ENCODE measurements at places on chromosomes 1 and 21. TPM values are rescaled to one million over a fixed set of nuclear protein-coding genes. Genes with fewer than 3 reads are reported as not detected.

DNA sequence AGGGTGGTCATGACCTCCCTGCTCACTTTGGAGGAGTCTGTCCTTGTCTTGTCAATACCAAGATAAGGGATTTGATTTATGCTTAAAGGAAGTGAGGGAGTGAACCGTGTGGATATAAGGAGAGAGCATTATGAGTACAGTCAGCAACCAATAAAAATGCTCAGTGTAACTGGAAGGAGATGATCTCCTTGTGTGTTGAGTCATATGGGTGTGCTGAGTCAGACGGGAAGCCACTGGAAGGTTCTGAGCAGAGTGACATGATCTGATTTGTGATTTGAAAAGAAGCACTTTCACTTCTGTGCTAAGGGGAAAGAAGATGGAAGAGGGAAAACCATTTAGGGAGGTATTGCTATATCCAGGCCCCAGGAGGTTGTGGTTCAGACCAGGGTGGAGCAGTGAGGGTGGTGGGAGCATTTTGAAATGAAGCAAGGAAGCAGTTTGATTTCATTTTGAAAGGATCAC lies 2.5 kb upstream of the BCL10 start:
- DNase-seq: peak; percentile 51

TGFB2 gene
- not detected for total RNA-seq

DNA sequence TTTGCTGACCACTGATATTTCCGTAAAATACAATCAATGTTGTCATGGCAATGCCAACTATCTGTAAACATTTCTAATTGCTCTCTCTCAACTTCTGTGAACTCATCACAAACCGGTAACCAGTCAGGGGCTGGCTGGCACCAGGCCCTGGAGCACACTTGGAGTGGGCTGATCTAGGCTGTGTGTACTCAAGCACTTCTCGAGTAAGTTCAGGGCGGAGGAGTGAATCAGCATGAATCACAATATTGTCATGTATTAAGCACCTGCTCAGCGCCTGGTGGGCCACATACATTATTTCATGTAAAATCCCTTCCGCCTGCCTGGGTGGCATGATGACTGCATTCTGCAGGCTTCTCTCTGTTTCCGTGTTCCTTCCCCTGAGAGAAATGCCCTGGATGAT lies 212.4 kb downstream of the FOXD2 start:
- no peak for DNase-seq

- no peak for DNase-seq
Observed at GRCh38 chr1:111191496-111191895, 8.9 kb downstream of the DENND2D start.

DNA sequence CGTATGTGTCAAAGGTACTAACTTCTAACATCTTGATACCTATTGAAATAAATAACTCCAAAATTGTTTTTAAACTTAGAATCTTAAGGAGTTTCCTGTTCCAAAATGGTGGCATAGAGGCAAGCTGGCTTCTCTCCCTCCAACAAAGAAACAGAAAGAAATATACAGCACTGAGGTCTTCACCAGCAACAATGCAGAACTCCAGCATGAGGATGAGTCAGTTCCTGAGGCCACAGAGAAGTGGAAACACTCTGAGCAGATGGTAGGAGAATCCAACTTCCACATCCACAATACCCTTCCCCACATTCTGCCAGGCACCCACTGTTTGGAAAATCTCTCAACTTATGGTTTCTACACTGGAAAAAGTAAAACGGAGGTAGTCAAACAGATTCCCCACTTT lies 12.2 kb upstream of the PPIH start:
- DNase-seq: no peak

- DNase-seq: no peak
Observed at GRCh38 chr1:158003406-158003800, 10.0 kb downstream of the KIRREL1 start.

CRYAA gene
- total RNA-seq: not detected

NTNG1 gene
- total RNA-seq: not detected

DNA sequence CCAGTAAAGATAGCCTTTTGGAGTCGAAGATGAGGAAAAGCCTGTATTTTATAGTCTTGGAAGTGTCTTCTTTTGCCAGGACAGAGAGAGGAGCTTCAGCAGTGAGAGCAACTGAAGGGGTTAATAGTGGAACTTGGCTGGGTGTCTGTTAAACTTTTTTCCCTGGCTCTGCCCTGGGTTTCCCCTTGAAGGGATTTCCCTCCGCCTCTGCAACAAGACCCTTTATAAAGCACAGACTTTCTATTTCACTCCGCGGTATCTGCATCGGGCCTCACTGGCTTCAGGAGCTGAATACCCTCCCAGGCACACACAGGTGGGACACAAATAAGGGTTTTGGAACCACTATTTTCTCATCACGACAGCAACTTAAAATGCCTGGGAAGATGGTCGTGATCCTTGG lies at the start of gene VCAM1:
TSS of gene VCAM1 (plus strand) at position 253 of the 400 bp plus-strand sequence. CDS start at position 372, 119 bp downstream.
- no peak for DNase-seq

DNA sequence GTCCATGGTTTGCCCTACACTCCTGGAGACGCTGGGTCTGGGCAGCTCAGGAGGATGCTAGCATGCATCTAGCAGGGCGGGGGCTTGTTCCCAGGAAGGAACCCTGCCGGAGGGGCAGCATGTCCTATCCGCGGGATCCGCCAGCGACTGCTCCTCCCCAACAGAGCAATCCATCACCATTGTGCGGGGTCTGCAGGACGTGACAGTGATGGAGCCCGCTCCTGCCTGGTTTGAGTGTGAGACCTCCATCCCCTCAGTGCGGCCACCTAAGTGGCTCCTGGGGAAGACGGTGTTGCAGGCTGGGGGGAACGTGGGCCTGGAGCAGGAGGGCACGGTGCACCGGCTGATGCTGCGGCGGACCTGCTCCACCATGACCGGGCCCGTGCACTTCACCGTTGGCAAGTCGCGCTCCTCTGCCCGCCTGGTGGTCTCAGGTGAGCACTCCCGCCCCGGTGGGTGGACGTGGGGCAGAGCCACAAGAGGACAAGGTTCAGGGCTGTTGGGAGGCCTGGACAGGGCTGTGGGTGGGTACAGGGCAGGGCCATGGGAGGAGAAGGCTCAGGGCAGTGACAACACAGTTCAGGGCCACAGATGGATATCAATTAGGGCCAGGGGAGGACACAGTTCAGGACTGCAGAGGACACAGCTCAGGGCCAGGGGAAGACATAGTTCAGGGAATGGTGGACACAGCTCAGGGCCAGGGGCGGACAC lies 71.3 kb downstream of the OBSCN start:
- peak; percentile 15 for DNase-seq

CAMK2N1 gene
- total RNA-seq: 0.88 TPM

DNA sequence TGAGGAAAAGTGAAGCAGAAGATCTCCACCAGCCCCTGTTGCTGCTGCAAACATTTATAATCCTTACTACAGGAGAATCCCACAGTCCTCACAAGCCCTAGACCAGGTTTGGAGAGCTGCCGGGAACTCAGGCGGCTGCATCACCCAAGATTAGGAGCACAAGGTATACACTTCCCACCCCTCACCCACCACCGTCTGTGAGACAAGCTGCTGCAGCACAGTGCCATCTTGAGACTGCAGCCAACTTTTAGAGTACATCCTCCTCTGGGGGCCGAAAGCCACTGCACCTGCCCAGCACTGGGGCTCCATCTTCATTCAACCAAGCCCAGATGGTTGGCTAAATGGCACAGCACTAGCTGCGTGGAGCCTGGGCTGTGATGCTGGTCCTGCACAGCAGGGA lies 13.8 kb downstream of the OLFML3 start:
- no peak for DNase-seq

DNA sequence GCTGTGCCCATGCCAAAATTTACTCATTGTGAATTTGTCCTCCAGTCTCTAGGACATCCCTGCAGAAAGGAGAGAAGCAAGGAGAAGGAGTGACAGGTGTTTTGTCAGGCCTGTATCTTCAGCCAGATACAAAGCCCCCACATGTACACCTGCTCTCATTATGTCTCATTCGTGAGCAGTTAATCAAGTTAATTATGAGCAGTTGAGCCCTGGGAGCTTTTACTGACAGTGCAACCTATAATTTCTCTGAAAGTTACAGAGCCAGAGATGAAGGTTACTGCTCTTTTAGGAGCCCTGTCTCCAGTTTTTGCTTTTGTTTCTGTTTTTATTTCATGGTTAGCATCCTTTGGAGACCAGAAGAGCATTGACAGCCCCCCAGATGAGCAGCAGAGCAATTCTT lies 5.0 kb upstream of the ILDR2 start:
- DNase-seq: no peak

GRCh38 chr1:146016891-146017290 lies 4.6 kb downstream of the HJV start:
- no peak for DNase-seq

- DNase-seq: peak; percentile 19
Observed at GRCh38 chr1:18234790-18235242, 127.2 kb downstream of the IGSF21 start.

- DNase-seq: no peak
Observed at GRCh38 chr1:45643978-45644377, 20.1 kb upstream of the CCDC17 start.

PRAMEF18 gene
- not detected for total RNA-seq

DNA sequence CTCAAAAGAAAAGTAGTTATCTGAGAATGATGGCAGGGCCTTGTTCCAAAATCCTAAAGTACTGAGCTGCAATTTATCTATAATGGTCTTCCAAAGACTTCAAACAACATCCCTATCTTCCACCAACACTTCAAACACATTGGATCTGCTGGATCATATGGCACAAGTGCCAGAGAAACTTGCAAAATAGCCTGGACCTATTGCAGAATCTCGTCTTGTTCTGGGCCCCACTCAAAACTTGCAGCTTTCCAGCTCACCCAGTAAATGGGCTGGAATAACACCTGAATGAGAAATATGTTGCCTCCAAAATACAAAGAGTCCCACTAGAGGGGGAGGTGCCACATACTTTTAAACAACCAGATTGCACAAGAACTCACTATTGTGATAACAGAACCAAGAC lies 44.0 kb upstream of the PKN2 start:
- DNase-seq: no peak

C4BPA gene
- not detected for total RNA-seq

- no peak for DNase-seq
Observed at GRCh38 chr21:14942801-14943490, 121.9 kb downstream of the NRIP1 start.

DNA sequence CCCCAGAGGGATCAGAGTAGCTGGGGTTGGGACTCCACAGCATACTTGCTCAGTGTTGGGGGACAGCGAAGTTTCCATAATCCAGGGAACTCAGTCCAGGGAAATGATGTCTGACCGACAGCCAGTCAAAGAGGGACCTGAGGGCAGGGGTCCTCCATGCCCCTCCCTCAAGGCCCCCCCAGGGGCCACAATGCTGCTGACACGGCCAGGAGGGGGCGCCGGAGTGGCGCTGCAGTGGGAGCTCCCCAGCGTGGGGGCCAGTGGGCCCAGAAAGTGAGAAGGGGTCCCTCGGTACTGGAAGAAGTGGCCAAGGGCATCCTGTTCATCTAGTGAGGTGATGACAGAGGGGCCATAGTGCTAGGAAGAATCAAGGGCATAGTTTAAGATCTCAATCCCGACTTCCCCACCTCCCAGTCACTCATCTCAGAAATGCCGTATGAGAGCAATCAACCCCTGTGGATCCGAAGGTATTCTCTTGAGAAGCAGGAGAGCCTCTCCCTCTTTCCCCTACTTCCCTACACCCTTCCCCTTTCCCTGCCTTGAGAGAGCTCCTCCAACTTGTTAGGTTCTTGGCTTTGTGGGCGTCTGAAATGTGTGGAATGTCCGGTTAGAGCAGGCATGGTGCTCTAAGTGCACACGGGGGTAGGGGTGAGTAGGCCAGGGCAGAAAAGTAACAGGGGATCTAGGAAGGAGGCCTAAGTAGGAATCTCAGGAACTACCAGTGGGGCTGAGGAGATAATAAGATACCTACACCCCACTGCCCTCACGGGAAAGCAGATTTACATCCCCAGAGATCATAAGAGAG lies 4.1 kb downstream of the NUDT17 start:
- DNase-seq: no peak

- DNase-seq: no peak
Observed at GRCh38 chr1:184745929-184746638, 8.6 kb downstream of the EDEM3 start.

- no peak for DNase-seq
Observed at GRCh38 chr1:10613340-10613739, 138.6 kb downstream of the PEX14 start.

WDR64 gene
- total RNA-seq: 0.13 TPM

CFAP141 gene
- not detected for total RNA-seq

CITED4 gene
- 6.9 TPM for total RNA-seq

Data from activated CD4-positive, alpha-beta memory T cell treated with anti-CD3 and anti-CD28 coated beads, Interleukin-2, amount 10 ng/mL, durations not matched to agents 7 days and 5 days (primary cell).